CD4-positive, alpha-beta T cell treated with Interleukin-6 at 100 ng/mL for 8 hours (primary cell): ENCODE measurements at places on chromosomes 4 and X.

GRCh38 chr4:150139297-150139865, 61.1 kb downstream of the DCLK2 start:
- no peak for DNase-seq

- DNase-seq, result no peak
These were observed 84.1 kb downstream of the LDB2 start for GRCh38 chr4:16814361-16814760.

DNA sequence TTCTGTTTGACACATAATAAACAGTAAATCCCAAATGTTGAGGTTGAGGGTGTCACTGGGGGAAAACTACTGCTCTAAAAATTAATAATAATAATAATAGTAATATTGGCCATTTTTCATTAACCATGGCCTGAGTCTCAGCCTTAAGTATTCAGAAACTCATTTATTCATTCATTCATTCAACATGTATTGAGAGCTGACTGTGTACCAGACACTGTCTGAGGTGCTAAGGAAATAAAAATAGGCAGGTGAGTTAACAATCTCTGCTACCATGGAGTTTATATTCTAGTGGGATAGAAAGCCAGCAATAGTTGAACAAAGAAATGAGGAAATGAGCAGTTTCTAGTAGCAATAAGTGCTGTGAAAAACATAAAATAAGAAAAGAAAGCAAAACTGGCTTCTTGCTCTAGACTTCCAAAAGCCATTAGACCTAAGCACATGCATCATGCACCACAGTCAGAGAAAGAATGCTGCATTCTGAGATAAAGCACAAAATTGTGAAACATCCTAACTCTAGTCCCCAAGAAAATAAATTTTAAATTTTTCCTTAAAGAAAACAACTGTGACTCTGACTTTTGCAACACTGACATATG, 278.7 kb downstream of the RCHY1 start:
- DNase-seq, result no peak

GRCh38 chr4:150938417-150938816, 76.7 kb downstream of the LRBA start:
- DNase-seq, result no peak

GRCh38 chr4:78776729-78777575, 802 bp downstream of the BMP2K start:
- peak; percentile 45 for DNase-seq

- no peak for DNase-seq
These were observed 72.5 kb downstream of the DDIT4L start for GRCh38 chr4:100117750-100118149.

- no peak for DNase-seq
These were observed 29.5 kb upstream of the NUP54 start for GRCh38 chr4:76177709-76178108.

GRCh38 chr4:94941706-94942105, 184.0 kb downstream of the BMPR1B start:
- DNase-seq, result no peak
